Mesenteric fat pad (tissue), 1 donor: ENCODE measurements at places on chromosomes 6 and 20.

DNA sequence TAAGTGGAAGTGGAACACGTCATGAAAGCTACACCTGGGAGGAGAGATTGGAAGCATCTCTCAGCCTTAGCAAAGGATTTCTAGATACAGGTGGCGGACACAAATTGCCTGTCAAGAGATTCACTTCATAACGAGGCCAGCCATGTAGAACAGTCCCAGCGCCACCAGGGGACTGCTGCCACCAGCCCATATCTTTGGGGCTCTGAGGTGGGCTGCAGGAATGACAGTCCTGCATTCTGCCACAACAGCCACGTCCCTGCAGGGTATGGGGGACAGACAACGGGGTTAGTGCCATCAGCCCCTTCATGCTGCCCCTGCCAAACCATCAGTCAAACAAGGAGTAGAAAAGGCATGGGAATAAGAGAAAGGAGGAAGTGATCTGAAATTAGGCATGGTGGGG lies 81.2 kb upstream of the SASH1 start:
- DNase-seq, result no peak

DNA sequence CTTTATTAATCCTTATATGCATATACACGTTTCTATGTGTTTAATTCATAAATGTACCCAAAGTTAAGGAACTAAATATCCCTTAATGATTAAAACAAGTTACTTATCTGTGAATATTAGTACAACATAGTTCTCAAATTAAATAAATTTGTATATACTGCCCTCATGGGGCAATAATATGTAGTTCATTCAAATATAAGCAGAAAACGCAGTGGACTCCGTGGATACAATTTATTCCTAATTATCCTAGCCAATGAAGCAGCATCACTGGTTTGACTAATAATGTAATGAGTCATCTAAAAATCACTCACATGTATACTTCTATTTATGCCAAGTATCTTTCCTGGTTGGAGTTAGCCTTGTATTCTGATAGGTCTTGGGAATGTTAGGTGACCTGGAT lies 111.6 kb downstream of the TBC1D32 start:
- no peak for DNase-seq

GRCh38 chr6:449486-450419 lies 58.2 kb downstream of the IRF4 start:
- peak; percentile 73 for DNase-seq

GRCh38 chr20:50379049-50379990 lies 130.9 kb upstream of the PTPN1 start:
- DNase-seq, result peak; percentile 94

GRCh38 chr20:11522366-11522741 lies 395.3 kb upstream of the BTBD3 start:
- no peak for DNase-seq
